Articular chondrocyte of knee joint (primary cell): ENCODE measurements at places on chromosomes 3 and 15. TPM values are rescaled to one million over a fixed set of nuclear protein-coding genes. Genes with fewer than 3 reads are reported as not detected.

ARL14 gene
- 0.11 TPM in 1 of 2 replicates, not detected in the other for total RNA-seq

CHRNA3 gene
- total RNA-seq: not detected in 2 replicates

RTP1 gene
- total RNA-seq: not detected in 2 replicates

ARRDC4 gene
- 7.7 and 15.1 TPM in 2 replicates for total RNA-seq

NAALADL2 gene
- 33.3 and 33.4 TPM in 2 replicates for total RNA-seq

FGF7 gene
- total RNA-seq: 180 and 233 TPM in 2 replicates
